ENCODE measurements at places on chromosomes 2 and 18.

- no peak for DNase-seq
These were observed 502.2 kb upstream of the ZEB2 start for GRCh38 chr2:145021962-145022665.

DNA sequence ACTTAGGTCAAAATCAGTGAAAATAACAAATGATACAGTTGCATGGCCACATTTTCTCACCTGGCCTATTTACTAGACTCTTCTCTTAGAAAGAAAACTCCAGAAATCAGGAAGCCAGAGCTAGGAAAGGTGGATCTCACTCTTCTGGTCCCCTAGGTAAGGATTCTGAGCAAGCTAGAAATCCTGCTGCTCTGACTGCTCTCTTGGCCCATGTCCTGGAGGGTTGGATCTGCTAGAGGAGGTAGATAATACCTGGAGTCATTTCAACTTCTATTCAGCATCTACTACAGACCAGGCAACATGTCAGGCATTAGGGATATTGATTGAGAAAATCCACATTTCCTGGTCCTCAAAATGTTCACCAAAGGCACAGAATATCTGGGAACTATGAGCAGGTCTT lies 34.9 kb downstream of the AKAIN1 start:
- no peak for DNase-seq

DNA sequence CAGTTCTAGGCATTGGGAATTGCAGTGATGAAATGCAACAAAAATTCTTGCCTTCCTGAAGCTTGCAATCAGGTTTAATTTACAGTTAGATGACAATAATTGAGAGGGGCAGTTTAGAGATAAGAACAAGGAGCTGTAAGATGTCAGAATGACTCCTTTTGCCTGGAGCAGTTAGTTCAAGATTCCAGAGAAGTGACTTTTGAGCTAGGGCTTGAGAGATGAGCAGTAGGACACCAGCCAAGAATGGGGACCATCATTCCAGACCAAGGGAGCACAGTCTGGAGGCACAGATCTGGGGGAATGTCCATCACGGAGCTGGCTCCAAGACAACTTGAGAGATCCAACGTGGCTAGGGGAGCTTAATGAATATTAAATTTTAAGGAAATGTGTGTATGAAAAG lies 26.8 kb downstream of the CACNB4 start:
- no peak for DNase-seq

DNA sequence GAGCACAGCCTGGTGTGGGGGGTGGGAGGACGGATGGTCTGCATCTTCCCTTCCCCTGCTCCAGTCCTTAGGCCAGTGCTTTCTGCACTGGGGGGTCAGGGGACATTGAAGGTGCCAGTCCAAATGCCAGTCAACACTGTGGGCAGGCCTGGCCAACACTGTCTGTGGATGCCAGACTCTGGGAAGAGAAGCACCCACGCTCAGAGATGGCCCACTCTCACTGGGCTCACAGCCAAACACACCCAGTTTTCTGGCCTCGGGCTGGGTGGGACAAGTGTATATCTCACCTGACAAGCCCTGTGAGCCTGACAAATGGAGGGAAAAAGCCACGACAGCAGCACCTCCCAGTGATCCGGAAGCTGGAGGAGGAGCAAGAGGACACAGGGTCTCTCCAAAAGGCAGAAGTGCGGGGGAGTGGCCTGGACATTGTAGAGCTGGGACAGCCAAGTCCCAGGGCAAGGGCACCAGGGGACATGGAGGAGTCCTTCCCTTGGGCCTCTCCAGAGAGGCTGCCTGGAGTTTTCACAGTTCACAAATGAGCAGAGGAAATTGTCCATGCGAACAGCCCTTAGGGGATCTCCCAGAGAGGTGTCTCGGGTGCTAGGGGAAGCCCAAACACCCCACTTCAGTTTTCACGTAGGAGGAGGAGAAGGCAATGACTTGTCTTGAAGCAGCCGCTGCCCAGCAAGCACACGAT lies 79.3 kb downstream of the SDC1 start:
- DNase-seq: no peak

- DNase-seq: no peak
These were observed 73.7 kb downstream of the CABLES1 start for GRCh38 chr18:23209031-23209430.

- DNase-seq: no peak
These were observed 83.4 kb downstream of the SLC25A12 start for GRCh38 chr2:171810422-171811244.

- no peak for DNase-seq
These were observed 113.0 kb upstream of the SLC1A4 start for GRCh38 chr2:64876137-64876647.

DNA sequence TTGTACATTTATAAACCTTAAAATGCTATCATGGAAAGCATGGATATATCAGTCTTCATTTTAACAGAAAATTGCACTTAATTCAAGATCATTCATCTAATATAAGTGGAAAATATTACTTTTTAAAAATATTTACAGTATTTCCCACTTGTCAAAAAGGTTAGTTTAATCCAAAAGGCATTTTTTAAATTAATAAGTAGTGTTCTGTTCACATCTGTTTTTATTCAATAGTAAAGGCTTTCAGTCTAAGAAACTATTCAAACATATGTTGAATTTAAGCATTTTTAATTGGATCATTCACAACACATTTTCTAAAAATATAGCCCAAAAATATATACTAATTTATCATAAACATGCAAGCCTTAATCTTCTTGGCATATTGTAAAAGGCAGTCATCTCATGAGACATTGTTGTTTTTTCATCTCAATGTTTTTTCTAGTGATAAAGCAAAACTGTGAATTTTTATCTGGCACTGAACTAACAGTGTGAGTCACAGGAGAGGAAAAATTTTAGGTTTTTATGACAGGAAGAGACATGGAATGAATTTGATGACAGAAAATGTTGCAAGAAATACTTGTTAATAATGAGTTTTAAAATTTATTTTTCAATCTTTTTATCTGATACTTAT lies 1642.5 kb upstream of the TMEFF2 start:
- no peak for DNase-seq

- no peak for DNase-seq
These were observed 32.8 kb upstream of the DNAH7 start for GRCh38 chr2:196101325-196101991.

- DNase-seq: no peak
These were observed 245.4 kb downstream of the CDH2 start for GRCh38 chr18:27931535-27931934.

GRCh38 chr2:230443541-230443940 lies 27.5 kb downstream of the SP100 start:
- DNase-seq: no peak

DNA sequence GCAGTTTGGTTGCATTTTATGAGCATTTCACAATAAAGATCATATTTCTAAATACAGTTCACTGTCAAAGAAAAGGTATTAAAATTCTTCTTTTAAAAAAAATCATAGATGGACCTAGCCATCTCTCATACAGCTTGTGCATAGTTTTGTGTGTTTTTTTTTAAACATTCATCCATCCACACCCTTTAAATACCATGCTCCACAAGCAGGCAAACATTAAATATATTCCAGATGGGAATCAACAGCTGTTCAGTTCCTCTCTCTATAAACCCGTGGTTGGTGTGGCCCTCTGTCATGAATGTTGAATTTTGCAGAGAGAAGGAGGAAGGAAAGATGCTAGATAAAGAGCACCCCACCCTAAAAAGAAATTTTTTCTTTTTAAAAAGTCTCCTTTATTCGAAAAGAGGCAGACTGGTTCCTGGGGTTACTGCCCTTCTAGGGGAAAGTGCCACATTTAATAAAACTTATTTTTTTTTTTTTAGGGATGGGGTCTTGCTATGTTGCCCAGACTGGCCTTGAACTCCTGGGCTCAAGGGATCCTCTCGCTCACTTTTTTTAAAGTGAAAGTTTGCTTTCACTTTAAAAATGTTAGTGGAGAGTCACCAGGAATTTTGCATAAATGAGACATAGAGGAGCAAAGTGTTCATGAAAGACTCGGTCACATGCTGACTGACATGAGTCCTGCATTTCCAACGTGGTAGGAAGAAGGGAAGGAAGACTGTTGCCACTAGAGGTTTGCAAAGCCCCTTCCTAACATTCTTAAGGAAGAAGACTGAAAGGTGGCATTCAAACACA lies 73.9 kb upstream of the LMAN1 start:
- DNase-seq: no peak

- DNase-seq: no peak
These were observed 25.3 kb downstream of the NABP1 start for GRCh38 chr2:191703079-191703725.

Data from activated CD4-positive, alpha-beta T cell treated with anti-CD3 and anti-CD28 coated beads for 1 hour (primary cell).